Activated CD4-positive, alpha-beta T cell treated with anti-CD3 and anti-CD28 coated beads for 36 hours (primary cell): ENCODE measurements at places on chromosomes 3 and 15. TPM values are rescaled to one million over a fixed set of nuclear protein-coding genes. Genes with fewer than 3 reads are reported as not detected.

TGM4 gene
- not detected for total RNA-seq

MASP1 gene
- total RNA-seq: not detected

ERICH6 gene
- not detected for total RNA-seq

GRCh38 chr15:94379986-94380385, 148.6 kb downstream of the MCTP2 start:
- DNase-seq: no peak

DNA sequence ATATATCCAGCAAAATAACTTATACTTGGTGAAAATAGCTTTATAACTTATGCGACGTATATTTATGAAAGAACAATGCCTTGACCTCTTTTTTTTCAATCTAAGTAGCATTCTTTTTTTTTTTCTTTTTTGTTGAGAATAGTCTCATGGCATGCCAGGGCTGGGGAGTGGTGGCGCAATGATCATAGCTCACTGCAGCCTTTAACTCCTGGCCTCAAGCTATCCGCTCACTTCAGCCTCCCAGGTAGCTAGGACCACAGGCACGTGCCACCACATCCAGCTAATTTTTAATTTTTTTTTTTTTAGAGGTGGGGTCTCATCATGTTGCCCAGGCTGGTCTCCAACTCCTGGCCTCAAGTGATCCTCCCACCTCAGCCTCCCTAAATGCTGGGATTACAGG, 43.5 kb downstream of the RAB8B start:
- DNase-seq: no peak

DNA sequence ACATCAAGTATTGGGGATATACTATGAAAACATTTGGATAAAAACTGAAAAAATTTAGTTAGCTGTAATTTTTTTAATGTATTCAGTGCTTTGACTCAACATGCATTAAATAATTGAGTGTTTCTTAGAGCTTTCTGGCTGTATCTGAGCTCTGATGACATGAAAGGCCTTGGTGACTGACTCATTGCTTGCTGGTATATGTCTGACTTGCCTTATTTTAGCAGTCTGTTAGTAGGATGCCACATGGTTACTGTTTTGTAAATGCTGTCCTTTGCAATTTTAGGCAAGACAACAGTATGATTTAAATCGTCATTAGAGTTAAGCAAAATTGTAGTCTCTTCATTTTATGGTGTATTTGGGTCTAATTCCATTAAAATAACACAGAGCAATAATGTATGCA, 199.2 kb downstream of the GHSR start:
- DNase-seq: no peak

DNA sequence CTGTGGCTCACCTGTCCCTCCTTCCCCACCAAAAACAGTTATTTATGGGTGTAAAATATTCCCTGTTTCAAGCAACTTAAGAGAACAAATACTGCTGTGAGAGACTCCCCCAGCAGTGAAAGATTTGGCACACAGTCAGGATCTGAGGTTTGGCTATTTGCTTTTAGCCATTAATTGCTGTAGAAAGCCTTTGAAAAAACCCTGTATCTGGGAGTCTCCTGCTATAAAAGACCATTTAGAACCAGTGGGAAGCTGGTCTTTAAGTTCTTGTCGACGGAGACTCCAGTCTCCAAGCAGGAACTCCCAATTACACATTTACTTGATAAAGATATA, 55.1 kb upstream of the PCSK6 start:
- DNase-seq: no peak

DNA sequence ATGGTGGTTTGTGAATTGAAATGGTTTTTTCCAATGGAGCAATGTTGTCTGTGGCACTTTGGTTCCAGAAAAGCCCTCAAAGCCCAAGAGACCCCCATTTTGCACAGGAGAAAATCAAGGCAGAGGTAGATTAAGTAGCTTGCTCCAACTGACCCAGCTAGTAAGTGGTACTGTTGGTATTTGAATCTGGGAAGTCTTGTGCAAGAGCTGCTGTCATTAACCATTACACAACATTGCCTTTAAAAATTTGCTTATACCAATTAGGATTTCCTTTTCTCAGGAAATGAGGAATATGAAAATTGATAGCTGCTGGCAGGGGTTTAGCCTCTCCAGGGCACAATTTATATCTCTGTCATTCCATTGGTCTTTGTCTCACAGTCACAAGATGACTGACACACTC, 102.4 kb upstream of the UBE3A start:
- no peak for DNase-seq
